NCI-H2081 treated with DMSO at 0.1 percent for 48 hours (cell line): ENCODE measurements at places on chromosomes 13 and 19.
A peak's percentile ranks its signal among the peaks of the same experiment; 100 is the strongest.

DNA sequence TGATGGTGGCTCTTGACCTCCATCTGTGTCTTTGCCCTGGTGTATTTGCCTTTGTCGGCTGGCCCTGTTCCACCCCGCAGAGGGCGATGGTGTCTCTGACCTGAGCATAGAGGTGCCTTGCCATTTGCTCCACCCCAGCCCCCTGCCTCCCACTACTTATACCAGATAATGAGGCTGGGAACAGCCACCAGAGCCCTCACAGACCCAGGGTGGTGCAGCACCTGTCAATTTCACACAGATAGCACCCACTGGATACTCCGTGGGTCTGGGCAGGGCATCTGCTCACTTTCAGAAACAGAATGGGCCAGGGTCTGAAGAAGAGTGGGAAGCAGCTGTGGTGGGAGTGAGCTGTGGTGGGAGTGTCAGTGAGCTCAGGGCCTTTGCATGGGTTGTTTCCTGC is 4.1 kb downstream of the ZNF536 start:
- no peak for DNase-seq

DNA sequence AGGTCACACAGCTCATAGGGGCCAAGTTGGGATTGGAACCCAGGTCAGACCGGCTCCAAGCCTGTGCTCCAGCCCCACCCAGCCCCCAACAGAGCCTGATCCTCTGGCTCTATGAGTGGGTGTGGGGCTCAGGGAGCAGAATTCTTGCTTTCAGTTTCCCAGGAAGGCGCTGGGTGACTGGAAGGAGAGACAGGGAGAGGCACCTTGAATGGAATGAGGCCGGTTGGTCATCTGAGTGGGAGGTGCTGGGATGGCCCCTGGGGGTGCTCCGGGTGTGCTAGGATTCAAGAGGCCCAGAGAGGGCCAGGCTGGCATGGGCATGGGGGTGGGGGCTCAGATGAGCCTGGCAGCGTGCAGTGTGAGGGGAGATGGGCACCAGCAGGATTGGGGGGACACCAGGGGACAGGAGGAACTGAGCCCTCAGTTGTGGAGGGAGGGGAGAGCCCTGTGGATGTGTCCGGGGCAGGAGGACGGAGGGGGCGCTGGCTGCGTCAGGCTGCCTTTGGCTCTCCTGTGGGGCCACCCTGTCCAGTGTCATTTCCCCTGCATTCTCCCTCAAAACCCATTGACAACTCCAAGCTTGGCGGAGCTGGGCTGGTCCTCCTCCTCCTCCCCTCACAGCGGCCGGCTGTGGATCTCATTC is 31.2 kb upstream of the ANKRD10 start:
- DNase-seq, result no peak

GRCh38 chr13:77036279-77036678 is 9.3 kb upstream of the FBXL3 start:
- no peak for DNase-seq

- no peak for DNase-seq
These were observed 461 bp upstream of the WASF3 start for GRCh38 chr13:26557051-26557392.

DNA sequence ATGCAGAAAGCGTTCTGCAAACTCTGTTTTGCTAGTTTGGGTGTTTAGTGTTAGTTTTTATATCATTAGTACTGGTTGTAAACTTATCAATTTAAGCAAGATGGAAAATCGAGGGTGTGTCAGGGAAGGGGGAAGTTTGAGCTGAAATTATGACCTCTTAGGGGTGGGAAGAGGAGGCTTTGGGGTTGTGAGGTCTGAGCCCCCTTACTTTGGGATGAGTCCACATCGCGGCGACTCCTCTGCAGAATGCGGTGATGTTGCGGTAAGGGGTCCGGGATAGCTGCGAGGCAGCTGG is 743 bp upstream of the NDUFS7 start:
- no peak for DNase-seq

- DNase-seq, result peak; percentile 36
These were observed 67.4 kb downstream of the KCNRG start for GRCh38 chr13:50082426-50083281.

DNA sequence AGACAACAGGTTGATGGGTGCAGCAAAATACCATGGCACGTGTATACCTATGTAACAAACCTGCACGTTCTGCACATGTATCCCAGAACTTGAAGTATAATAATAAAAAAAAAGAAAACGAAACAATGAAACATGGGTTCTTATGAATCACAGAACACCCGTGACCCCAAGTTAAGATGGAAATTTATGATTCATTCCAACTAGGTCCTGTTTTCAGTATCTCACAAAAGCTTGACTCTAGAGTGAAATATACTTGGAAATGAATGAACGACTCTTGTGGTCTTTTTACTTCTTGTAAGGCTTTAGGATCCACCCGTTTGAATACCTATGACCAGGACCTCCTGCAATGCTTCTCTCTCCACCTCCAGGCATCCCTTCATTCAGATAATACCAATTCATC is 3.5 kb upstream of the LILRB4 start:
- no peak for DNase-seq

- no peak for DNase-seq
These were observed 75.7 kb upstream of the KCTD15 start for GRCh38 chr19:33720691-33721682.

GRCh38 chr19:43767316-43767715 is 12.6 kb upstream of the SMG9 start:
- no peak for DNase-seq

- no peak for DNase-seq
These were observed 872.3 kb downstream of the SLITRK1 start for GRCh38 chr13:83009987-83010386.

GRCh38 chr19:46042252-46042883 is 1.6 kb upstream of the IGFL4 start:
- no peak for DNase-seq

DNA sequence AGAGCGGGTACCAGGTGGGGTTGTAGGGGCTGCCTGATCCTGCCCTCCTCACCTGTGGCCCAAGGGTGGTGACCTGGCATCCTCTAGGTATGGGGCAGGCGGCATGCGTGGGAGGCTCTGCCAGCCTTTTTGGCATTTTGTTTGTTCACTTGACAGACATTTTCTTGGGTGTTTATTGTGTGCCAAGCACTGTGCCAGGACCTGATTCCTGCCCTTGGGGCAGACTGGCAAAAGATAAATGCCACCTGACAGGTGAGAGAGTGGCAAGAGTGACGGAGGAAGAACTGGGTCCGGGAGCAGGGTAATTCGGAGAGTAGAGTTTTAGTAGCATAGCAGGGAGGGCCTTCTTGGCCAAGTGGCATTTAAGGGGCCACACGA is 6.0 kb downstream of the RAB11B start:
- DNase-seq, result no peak

- DNase-seq, result no peak
These were observed 6.2 kb downstream of the CPAMD8 start for GRCh38 chr19:17020385-17020784.

DNA sequence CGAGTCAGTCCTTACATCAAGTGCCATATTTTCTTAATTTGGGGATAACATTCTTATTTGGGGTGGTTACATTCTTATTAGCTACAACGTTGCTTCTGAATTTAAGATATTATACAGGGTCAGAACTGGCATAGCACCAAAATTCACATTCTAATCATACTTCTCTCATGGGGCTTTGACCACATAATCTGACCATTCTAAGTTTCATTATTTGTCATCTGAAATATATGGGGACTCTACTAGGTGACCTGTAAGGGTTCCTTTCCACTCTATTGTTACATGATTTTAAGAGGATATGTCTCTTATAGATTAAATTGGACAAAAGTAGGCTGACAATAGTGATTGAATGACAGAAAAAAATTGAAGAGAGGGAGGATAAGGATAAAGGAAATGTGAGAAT is 536.5 kb downstream of the KCTD12 start:
- no peak for DNase-seq

- DNase-seq, result no peak
These were observed 313.3 kb downstream of the ZNF536 start for GRCh38 chr19:30685426-30686000.

DNA sequence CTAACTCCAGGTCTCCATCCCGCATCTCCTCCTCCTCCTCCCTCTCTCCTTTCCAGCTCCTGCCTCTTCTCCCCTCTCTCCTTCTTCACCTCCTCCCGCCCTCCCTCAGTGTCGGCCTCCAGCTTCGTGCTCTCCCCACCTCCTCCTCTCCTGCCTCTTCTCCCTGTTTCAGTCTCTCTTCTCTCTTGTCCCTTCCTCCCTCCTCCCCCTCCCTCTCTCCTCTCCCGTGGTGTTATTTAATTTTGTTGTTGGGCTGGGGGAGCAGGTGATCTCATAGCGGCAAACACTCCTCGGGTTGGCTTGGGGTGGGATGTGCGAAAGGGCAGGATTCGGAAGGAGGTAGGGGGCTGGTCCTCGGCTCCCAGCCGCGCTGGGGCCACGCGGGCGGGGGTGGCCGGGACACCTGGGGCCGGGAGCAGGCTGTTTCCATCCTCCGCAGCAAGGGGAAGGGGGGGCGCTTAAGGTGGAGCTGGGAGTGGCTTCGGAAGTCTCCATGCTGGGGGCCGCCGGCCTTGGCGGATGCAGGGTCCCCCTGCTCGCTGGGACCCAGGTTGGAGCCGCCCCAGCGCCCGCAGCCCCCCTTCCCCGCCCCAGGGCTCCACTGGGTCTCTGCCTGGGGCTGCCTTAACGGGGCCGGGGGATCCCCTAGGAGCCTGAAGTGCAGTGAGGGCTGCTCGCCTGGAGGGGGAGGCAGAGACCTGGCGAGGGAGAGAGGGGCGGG is at the start of gene CA11:
TSS of gene CA11 (minus strand) at position 187 of the 721 bp plus-strand sequence. CDS start 555 bp downstream, outside the sequence.
- no peak for DNase-seq
